ENCODE measurements at places on chromosomes 6 and 20.

DNA sequence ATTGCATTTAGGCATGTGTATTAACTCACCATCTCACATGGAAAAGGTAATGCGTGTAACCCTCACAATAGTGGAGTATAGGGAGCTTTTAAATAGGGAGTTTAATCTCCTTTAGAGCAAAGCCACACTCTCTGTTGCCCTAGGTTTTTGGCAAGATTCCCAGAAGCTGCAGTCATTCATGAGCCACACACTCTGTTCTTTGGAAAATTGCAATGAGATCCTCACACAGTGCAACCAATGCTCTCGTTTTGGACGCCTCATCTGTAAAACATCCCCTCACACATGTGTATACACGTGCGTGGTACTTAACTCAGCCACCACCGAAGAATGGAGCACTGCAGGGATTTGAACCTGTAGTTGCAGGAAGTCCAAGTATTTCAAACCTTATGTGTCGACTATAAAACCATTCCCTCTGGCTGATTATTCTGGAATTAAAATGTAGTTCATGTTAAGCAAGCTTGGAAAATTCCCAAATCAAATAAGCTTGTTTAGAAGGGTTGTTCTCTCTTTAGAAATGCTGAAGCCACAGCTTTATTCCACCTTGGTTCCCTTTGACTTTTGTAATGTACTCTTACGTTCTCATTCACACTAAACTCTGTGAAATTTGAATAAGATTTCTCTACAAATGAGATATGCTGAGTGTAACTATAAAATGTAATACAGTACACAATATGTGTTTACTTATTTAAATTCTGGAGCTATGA, 489.8 kb upstream of the MANEA start:
- peak; percentile 38 for DNase-seq

- DNase-seq: no peak
These were observed 390.2 kb upstream of the MAN1A1 start for GRCh38 chr6:119739769-119740168.

DNA sequence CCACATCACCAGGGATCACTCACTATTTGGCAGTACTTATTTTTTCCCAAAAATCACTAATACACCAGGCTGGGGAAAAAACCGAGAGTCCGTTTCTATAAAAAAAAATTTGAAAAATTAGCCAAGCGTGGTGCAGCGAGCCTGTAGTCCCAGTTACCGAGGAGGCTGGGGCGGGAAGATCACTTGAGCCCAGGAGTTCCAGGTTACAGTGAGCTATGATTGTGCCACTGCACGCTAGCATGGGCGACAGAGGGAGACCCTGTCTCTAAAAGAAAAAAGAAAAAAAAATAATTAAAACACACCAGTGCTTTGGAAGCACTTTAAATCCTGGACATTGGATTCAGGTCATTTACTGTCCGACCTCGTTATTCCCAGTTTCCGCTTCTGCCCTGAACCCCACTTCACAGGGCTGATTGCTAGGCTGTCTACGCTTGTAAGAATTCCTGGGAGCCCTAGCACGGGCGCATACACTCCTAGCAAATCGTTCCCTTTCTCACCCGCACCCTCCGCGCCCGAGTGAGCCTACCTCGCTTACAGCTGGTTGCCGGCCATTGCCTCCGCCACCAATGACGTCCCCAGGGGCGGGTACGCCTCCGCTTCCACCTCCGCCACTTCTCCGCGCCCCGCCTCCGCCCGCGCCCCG, at the start of gene TPMT:
TPMT (minus strand) TSS at position 571 of the 643 bp plus-strand sequence. CDS start 5,950 bp downstream, outside the sequence.
- no peak for DNase-seq

DNA sequence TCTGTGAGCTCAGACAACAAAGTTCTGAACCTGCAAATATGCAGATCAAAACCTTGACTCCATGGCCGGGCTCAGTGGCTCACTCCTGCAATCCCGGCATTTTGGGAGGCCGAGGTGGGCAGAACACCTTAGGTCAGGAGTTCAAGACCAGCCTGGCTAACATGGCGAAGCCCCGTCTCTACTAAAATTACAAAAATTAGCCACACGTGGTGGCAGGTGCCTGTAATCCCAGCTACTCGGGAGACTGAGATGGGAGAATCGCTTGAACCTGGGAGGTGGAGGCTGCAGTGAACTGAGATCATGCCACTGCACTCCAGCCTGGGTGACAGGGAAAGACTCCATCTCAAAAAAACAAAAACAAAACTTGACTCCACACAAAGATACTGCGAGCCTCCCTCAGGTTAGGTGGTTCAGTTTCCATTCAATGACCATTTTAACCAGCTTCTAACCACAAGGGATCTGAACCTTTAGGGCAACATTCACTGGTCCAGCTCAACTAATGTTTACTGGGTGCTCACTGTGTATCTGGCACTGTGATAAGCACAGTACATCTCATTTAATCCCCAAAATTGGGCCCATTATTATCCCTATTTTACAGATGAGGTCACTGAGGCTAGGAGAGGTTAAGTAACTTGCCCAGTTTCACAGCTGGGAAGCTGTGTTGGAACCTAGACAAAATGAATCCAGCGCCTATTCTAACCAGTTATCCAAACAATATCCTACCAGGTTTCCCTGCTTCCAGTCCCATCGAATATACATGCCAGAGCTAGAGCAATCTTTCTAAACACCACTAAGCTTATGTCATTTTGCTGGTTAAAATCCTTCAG, 1.8 kb downstream of the SNRPB start:
- DNase-seq: no peak

DNA sequence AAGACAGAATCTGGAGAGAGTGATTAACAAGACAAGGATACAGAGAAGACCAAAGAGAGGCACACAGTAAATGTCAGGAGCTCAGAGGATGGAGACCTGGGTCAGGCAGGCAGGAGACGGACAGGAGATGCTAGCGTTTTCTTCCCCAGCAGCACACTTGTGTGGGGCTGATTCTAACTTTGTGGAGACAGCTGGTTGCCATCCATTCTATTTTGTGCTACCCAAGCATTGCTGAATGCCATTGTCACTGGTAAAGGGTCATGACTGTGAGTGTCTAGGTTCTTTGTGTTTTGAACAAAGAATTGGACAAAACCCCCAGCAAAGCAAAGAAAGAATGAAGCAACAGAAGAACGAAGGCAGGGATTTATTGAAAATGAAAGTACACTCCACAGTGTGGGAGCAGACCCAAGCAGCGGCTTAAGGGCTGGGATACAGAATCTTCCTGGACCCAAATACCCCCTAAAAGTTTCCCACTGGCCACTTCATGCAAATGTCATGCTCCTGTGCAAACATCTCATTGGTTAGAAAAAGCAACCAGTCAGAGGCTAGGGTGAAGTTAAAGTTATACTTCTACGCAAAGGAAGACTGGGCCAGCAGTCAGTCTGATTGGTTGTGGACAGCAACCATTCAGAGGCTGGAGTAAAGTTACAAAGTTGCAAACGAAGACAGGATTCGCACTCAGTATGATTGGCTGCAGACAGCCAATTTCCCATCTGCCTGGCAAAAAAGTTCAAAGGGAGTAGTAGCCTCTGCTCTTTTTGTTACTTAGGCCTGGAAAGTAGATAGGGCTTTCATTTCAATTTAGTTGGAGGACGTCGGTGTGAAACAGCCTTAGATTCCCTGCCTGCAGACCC, 17.5 kb downstream of the PTK7 start:
- no peak for DNase-seq

GRCh38 chr20:46505506-46505905, 7.9 kb downstream of the ZNF334 start:
- no peak for DNase-seq

DNA sequence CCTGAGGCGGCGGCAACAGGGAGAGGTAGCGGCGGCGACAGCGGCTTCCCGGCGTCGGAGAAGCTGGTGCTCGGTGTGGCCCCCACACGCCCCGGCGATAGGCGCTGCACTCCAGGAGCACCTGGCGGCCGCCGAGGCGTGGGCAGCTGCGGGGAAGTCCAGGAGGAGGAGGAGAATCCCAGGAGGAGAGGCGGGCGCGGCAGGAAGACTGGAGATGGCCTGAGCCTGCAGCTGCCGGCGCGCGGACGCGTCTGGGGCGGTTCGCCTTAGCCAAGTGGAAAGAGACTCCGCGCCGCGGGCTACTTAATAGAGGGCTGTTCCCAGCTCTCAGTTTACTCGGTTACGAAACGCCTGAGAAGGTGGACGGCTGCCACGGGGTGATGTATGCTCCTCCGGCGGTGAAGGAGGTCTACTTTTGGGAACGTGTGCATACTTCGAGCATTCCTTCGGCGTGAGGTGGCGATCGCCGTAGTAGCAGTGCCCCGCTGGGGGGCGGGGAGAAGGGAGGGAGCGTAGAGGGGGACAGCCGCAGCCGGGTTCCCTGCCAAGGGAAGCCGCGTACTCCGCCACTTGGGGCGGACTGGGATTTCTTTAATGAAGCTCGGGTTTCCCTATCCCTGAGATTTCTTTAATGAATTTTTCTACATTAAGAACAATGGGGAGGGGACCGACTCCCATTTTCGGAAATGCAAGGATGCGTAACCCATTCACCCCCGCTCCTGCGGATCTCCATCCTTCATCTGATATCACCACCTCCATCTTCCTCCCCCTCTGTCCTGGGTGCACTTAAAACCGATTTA, at the start of gene COL12A1:
COL12A1 (minus strand) TSS at position 278 of the 800 bp plus-strand sequence. CDS start 3,261 bp downstream, outside the sequence.
- peak; percentile 90 for DNase-seq

DNA sequence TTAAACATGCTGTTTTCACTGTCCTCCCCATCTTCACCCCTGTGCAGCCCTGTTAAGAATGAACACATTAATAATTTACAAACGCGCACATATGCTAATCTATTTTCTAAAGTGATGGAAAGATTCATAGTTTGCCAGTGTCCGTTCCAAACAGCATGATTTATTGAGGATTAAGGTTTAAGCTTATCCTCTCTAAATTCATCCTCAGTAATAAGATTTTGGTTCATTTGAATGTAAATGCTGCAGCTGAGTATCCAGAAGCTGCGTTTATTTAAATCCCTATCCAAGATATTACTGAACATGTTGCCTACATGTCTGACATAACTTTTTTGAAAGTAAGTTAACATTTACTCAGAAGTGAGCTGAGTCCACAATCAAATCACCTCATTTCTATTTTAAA, 42.8 kb upstream of the FAM135A start:
- no peak for DNase-seq

DNA sequence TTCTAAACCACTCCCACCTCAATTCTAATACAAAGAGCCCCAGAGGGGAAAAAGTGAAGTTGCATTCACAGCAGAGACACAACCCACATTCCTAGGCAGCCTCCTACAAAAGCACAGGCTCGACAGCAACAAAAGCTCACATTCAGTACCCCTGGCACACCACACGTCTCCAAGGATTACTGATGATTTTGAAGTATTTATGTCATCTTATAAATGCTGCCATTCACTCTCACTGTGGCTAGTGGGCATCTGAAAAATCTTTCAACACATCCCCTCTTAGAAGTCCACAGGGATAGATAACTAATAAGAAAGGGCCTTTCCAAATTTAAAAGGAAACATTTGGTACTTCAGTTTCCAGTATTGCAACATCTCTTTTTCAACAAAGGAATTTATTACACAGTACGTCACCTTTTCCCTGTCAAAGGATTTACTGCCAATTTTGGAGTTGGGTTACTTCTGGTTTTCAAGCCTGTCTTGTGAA, 146.7 kb downstream of the TASP1 start:
- peak; percentile 55 for DNase-seq

DNA sequence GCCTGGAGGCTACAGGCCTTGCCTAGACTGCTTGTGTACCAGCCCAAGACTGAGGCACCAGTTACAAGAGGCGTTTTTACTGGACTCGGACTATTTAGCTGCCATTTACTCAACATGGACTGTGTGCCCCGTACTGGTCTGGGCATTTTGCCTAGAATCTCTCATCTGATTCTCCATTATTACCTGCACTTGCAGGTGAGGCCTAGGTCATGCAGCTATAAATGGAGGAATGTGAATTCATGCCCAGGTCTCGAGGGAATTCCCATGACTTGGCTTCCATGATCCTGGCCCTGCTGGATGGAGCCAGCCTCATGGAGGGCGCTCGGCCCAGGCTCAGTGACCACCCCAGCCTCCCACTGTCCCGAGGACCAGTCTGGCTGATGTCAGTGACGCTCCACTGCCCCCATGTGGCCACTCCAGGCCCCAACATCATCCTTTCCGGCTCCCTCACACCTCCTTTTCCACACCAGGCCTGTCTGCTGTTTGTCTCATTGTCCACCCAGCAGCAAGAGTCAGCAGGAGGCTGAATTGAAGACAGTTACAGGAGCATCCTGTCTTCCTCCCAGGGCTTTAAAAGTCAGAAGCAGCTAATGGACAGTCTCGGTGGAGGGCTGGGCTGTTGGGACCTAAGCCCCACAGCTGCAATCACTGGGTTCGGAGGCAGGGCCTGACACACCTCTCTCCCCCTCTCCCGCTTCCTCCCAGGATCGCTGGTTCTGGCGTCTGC, 8.7 kb downstream of the MMP24OS start:
- DNase-seq: peak; percentile 80

DNA sequence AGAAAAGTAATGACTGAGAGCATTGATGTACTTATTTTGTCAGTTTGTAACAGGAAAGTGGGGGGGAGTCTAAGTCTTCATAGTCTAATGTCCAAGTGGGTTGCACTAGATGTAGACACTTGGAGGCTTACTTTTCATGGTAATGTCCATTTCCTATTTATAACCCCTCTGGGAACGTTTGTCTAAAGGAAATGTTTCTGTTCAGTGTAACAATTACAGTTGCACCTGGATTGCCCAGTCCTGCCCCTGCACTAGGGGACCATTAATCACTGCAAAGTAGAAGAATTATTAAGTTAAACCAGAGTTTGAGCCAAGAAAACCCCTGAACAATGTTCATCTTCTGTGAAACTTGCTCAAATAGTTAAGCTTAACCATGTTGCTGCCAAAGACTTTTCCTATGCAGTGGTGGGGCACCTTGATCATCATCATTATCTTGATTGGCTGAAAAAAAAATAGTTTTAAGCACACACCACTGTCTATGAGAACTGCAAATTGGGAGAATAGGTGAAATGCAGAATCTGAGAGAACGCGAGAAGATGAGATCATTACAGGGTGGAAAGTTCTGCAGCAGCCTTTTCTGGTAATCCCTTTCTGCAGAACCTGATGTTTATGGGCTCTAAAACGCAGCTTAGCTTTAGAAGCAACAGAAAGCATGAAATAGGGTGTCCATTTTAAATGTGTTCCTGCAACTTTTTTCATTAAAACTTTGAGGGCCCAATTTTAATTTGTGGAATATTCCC, 106.0 kb downstream of the ZNF217 start:
- no peak for DNase-seq

GRCh38 chr6:100464162-100464851, 414 bp downstream of the SIM1 start:
- no peak for DNase-seq

GRCh38 chr20:25273046-25273445, 25.2 kb downstream of the PYGB start:
- no peak for DNase-seq

- no peak for DNase-seq
These were observed 53.4 kb downstream of the MYLK4 start for GRCh38 chr6:2697291-2697690.

Measured in RWPE1 (cell line).